ENCODE measurements at places on chromosomes 4 and X. TPM values are rescaled to one million over a fixed set of nuclear protein-coding genes. Genes with fewer than 3 reads are reported as not detected.

The PLAC1 gene
- not detected for total RNA-seq

The SMIM10L2A gene
- 0.38 TPM for total RNA-seq

The SASH3 gene
- not detected for total RNA-seq

The PPARGC1A gene
- not detected for total RNA-seq

The MAGEA1 gene
- total RNA-seq = not detected

The IQCM gene
- total RNA-seq = not detected

The KDM6A gene
- 20.1 TPM for total RNA-seq

The P2RY8 gene
- not detected for total RNA-seq

Measured in endothelial cell of coronary artery (primary cell).